ENCODE measurements at places on chromosomes 12 and 14.

DNA sequence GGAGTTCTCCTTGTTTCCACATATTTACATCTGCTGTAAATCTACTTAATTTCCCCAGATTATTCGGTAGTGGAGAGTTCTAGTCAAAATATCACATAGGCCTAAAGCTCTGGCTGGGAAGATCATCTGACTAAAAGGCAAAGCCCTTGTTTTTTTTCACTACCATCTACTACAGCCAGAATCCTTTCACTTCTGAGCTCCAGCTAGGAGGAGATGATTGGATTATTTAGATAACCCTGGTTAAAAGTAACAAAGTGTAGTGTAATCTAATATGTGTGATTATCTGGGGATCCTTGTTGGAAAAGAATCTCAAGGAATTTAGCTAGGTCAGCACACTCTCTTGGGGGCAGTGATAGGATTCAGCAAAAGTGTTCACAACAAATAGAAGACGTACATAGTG is 125.4 kb downstream of the DYRK2 start:
- DNase-seq: no peak

GRCh38 chr14:52315355-52315718 is 1.2 kb downstream of the PTGER2 start:
- no peak for DNase-seq

GRCh38 chr12:1914114-1914911 is 4.1 kb downstream of the CACNA2D4 start:
- peak; percentile 7 for DNase-seq

DNA sequence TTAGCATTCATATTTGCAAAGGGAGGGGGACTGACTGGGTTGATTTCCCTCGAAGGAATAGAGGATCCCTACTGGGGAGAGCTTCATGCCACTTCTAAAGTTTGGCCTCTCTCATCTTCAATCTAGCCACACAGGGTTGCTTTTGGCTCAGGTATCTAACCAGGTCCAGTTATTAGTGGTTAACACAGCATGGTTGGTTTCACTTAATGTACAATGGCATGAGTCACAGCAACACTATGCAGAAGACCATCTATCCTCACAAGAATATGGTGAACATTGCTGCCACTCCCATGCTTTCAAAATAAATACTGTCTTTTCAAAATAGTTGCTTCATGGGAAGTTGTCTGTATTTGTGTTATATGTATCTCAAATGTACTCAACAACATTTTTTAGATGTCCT is 6.6 kb upstream of the RAB3IP start:
- DNase-seq: no peak

DNA sequence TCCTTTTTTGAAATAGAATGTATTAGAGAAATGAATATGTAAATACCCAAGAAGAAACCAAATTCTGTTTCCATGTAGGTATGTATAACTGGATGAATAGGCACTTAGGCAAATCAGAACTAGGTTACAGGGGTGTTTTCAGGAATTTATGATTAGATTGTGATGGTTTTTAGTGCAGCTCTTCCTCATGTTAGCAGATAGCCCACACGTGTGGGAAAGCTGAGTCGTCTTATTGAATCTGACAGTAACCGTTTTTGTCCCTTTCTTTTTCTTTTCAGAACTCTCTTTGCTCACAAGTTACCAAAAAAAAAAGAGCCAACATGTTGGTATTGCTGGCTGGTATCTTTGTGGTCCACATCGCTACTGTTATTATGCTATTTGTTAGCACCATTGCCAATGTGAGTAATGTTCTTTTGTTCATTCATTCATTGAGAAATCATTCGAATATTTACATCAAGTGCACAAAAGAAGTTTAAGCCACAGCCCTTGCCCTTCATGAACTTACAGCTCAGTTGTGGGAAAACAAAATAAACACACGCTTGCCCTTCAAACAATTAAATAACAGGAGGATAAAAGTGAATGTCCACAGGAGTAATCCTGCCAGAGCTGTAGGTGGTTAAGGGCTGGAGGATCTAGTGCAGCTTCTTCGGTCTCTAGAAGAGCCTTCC is 14.8 kb downstream of the EMP1 start:
- DNase-seq: no peak

DNA sequence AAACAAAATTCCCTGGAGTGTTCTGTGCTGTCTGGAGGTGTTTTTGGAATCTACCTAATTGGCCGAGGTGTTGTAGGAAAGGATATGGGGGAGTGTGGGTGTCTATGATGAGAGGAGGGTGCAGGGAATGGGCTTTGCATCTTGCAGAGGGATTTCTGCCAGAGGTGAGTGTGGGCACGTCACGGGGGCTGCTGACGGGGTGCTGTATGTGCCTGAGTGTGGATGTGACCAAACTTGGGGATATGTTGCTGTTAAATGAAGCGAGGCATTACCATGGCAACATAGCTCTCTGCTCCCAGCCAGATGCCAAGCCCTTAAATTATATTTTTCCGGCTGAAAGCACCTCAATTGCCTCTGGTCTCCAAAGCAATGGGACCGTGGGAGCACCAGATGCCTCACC is 44.3 kb upstream of the SPTLC2 start:
- no peak for DNase-seq

DNA sequence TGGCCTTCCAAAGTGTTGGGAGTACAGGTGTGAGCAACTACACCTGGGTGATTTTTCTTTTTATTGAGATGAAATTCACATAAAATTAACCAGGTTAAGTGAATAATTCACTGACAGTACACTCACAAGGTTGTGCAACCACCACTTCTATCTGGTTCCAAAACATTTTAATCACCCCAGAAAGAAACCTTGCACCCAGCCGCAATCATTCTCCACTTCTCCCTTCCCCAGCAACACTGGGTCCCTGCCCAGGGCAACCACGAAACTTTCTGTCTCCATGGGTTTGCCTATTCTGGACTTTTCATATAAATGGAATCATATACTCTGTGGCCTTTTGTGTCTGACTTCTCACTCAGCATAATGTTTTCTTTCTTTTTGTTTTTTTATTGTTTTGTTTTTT is 26.3 kb upstream of the MLXIP start:
- DNase-seq: no peak

DNA sequence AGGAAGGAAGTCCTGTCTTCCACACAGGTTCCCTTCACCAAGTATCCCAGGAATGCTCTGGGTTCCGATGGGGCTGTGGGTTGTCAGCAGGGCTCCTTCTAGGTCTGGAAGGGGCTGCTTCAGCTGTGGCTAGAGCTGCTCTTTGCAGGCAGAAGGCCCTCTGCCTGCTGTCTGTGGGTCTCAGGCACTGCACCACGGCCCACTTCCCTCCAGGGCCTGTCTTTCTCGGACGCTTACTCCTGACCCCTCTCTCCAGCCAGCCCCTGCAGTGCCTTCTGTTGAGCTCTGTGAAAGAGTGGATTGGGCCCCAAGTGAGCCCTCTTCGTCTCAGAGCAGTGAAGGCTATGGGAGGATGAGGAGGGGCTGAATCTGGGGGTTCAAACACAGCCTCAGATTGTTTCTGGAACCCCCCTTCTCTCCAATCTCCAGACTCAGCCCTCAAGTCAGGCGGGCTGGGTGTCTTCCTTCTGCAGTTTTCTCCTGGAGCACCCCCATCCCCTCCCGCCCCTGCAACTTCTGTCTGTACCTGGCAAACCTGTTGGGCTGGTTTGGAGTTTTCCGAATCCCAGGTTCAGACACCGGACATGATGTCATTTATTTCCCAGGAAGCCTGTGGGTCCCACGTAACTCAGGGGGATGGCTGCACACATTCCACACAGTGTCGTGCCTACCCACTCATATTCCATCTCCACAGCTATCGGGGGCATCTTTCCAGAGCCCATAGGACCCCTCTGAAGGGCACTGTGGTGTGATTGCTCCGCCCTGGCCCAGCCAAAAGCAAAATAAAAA is 24.9 kb upstream of the SPPL3 start:
- no peak for DNase-seq

DNA sequence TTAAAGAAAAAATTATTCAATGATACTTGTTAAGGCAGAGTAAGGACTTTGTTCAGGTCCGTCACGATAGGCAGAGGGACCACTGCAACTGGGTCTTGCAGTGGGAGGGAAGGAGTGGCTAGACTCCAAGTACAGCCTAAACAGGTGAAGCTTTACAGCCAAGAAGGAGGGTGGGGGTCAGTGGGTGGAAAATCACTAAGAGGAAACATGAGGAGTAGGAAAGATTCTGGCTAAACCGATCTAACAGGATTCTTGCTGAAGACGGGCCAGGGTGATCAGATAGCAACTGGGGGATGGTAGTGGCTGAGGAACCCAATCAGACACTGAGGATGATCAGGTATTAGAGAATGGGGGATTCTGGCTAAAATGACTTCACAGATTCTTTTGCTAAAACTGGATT is 100.2 kb downstream of the TTC7B start:
- no peak for DNase-seq

DNA sequence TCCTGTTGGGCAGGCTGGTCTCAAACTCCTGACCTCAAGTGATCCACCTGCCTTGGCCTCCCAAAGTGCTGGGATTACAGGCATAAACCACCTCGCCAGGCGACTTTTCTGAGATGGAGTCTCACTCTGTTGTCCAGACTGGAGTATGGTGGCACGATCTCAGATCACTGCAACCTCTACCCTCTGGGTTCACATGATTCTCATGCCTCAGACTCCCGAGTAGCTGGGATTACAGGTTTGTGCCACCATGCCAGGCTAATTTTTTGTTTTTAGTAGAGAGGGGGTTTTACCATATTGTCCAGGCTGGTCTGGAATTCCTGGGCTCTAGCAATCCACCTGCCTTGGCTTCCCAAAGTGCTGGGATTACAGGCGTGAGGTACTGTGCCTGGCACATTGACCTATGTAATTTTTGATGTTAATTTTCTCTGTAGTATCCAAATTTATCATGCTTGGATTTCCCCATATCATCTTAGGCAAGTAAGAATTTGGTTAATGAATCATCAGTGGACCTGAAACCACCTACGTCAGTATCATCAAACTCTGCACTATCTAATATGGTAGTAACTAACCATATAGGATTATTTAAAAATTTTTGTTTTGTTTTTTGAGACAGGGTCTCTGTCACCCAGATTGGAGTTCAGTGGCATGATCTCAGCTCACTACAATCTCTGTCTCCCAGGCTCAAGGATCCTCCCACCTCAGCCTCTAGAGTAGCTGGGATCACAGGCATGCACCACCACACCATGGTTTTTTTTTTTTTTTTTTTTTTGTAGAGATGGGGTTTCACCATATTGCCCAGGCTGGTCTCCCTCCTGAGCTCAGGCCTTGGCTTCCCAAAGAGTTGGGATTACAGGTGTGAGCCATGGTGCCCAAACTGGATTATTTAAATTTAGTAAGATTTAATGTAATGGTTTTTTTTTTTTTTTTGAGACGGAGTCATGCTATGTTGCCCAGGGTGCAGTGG is 11.9 kb upstream of the ATP5F1B start:
- DNase-seq: no peak

- no peak for DNase-seq
Observed at GRCh38 chr12:5244513-5244972, 187.4 kb upstream of the NTF3 start.

DNA sequence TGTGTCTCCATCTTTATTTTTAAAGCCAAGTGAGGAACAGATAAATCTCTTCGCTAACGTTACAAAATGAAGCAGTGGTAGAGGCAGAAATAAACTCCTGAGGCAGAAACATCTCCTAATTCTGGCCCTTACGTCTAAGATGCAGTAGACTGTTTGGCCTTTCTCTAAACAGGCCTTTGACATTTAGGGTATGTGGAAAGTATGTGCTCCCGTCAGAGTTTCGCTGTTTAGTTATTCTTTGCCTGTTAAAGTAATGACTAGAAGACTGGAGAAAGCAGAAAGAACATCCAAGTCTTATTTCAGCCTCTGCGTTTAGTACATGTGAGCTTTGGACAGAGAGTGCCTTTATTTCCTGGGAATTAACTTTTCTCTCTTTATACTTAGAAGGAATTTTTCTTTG is 216.6 kb downstream of the RAD51B start:
- DNase-seq: no peak

DNA sequence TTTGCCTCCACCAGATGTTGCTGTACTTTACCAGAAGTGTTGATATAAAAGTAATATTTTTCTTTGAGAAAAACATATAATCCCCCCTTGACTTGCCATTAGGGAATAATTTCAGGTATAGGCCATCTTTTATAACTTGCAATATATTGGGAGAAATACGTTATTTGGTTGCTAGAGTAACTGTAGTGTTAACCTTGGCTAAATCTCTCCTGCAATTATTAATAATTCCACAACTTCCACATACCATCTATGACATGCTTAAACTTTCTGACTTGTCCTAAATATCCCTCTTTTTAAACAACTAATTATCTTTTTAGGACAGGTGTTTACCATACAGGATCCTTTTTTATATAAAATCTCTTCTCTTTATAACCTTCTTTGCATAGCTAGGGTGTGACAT is 1048.2 kb downstream of the SLC16A7 start:
- no peak for DNase-seq

DNA sequence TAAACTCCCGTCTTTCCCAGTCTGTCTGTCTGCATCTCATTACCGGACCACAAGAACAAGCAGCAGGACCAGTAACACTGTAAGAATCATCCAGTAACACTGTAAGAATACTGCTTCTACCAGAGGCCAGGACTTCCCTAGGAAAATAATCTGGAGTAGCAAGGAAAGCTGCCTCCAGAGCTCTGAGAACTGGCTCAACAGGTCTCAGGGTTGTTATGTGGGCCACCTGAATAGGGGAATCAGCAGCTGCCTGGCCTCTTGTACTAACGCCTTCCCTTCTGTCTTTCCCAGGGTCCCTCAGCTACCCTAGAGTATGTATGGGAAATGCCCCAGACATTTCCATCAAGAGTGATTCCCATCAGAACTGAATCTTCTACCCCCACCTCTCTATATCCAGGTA is 954 bp upstream of the SLC39A2 start:
- no peak for DNase-seq

GRCh38 chr12:28032811-28033537 is 60.4 kb upstream of the PTHLH start:
- no peak for DNase-seq

- DNase-seq: no peak
Observed at GRCh38 chr12:68806488-68807237, 1.3 kb upstream of the MDM2 start.

GRCh38 chr14:105392131-105393090 is 5.9 kb upstream of the TEX22 start:
- DNase-seq: no peak

GRCh38 chr14:22163051-22163450 is 426.0 kb downstream of the DAD1 start:
- DNase-seq: no peak

GRCh38 chr14:104738375-104739019 is 14.4 kb upstream of the SIVA1 start:
- DNase-seq: no peak

GRCh38 chr14:88895116-88895515 is 70.7 kb downstream of the TTC8 start:
- DNase-seq: no peak

GRCh38 chr12:86158956-86159355 is 97.2 kb downstream of the MGAT4C start:
- no peak for DNase-seq

DNA sequence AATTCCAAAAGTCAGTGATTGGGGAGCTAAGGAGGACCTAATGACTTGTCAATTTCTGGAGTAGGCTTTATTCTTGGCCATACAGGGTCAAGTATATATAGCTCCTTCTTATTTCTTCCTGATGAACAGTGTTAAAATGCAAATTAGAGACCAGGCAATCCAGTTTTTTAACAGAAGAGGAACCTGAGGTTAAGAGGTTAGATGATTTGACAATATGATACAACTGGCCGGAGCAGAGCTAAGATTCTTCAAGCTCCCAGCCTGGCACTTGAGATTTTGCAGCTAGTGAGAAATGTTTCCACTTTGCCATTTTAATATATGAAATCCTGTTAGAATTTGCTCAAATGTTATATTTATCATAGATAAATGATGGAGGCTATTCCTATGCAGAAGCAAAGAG is 204.0 kb downstream of the SSPN start:
- DNase-seq: no peak
